ENCODE measurements at places on chromosomes 12 and 14.

GRCh38 chr12:52608826-52609630, 7.8 kb upstream of the KRT72 start:
- DNase-seq = no peak

DNA sequence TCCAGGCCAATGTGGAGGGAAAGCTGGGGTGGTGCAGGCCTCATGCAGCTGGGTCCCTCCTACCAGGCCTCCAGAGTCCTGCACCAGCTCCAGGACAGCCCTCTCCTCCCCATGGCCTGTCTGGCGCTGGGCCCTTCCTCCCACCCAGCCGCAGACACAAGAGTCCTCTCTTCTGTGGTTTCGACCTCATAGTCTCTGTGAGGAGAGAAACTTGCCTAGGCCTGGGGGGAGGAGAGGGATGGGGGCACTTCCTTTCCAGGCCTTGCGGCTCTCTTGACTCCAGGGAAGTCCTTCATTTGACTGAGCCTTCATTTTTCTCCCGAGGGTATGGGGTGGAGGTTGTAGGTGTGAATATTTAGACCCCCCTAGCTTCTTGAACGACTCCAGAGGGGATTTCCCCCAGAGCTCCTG, 2.3 kb downstream of the MMP14 start:
- no peak for DNase-seq

- DNase-seq = no peak
These were observed 15.6 kb upstream of the RNU6-7 start for GRCh38 chr14:32186248-32186647.

DNA sequence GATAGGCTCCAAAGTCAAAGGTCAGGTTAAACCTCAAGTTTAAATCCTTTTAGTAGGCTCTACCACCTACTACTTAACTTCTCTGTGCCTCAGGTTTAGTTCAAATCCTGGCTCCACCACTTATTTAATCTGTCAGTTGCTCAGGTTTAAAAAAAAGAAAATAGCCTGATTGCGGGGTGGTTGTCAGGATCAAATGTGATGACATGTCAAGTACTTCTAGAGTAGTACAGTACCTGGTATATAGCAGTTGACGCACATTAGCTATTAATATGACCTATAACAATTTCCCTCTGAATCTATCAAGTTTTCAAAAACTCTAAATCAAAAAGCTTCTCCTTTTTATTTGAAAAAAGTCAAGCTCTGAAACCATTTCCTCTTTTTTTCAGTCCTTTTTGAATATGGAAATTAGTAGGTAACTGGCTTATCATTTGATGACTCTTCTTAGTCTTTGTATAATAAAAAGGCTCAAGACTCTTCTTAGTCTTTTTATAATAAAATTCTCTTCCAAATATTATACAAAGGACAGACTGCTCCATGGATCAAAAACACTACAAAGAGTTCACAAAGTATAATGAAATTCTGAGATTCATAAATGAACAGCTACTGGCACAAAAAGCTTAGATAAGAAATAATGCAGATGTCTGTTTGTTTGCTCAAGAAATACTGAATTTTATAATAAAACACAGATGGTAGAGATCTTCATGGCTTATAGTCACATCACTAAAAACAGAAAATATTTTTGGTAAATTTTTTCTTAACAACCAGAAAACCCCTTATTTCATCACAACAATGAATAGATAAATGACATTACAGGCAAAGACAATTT, 5.0 kb downstream of the OSBPL8 start:
- DNase-seq = no peak

- no peak for DNase-seq
These were observed 1.4 kb upstream of the GLTP start for GRCh38 chr12:109881752-109882151.

DNA sequence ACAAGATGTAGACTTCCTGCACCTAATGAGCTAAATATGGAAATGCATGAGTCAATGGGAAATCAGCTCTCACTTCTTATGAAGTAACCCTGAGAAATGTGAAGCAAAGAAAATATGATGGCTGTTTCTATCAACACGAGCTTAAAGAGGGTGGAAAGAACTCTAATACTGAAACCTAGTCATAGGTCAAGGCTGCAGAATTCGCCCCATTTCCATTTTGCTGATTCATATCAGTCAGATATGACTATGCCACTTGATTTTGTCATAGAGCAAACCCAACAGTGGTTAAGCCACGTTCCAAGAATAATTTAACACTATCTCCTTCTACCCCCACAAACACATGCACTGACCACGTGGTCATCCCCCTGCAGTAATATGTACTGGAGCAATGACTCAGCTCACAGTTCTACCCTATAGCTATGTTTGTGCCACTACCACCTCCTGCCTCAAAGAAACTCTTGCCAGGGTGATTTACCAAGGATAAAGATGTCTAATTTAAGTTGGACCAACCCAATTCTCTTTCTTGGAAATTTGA, 157.5 kb downstream of the TMTC3 start:
- no peak for DNase-seq

- no peak for DNase-seq
These were observed 31.9 kb downstream of the SLC39A9 start for GRCh38 chr14:69430306-69430939.

DNA sequence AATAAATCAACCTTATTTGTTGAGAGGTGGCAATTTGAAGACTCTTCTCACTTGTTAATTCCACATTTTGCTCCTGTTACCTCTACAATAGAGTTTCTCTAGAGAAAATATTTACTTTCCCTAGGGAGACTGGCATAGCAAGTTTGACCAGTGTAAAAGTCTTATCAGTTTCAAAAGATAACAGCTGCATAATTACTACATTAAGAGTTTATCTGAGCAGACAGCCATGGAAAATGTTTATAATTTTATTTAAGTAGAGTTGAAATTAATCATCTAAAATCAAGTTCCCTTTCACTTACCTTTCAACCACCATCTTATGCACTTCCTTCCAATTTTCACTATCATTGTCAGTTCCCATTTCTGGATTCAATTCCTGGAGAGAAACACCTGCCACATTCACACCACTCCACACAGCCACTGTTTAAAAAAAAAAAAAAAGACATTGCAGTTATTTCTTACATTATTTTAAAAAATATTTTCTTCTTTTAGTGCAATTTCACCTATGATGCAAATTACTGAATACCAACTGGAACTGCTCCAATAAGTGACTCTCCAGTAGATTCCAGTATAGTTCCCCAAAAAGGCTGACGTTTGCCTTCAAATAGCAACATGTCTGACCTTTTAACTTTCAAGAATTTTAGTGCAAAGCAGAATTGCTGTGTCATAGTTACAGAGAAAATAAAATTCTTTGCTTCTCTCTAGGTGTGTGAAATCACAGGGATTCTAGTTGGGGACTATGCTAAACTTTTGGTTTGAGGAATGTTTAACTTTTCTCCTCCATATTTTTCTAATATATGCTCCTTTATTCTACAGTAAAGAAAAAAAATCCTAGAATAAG, 19.4 kb downstream of the LDHB start:
- DNase-seq = no peak

DNA sequence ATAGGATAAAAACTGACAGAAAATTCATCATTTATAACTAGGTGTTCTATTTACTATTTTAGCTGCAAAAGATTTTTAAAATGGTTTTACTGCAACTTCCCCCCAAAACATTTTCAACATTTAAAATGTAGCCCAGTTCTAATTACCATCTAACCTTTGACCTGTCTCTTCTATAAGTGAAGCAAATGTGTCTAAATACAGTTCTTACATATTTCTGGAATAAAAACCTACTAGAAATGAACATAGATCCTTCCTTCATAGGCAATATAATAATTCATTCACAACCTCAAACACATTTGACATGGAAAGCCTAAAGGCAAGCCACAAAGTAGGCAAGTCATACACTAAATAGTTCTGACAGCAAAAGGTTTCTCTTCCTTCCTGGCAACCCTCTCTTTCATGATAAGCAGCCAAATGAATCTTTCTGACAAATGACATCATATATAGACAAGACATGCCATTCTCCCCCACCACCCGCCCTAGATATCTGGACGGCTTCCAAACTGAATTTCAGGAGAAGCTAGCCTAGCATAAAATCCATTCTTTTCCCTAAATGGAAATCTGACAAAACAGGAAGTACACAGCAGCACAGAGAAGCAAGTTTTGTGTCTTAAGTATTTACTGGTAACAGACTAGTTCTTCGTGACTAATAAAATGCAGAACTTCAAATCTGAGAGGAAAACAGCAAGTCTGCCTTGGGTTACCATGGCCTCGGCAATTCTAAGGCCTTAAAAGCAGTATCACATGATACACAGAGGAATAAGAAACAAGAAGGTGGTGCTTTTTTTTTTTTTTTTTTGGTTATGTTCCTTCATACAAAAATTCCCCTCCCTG, 17.2 kb upstream of the ARID4A start:
- DNase-seq = no peak

DNA sequence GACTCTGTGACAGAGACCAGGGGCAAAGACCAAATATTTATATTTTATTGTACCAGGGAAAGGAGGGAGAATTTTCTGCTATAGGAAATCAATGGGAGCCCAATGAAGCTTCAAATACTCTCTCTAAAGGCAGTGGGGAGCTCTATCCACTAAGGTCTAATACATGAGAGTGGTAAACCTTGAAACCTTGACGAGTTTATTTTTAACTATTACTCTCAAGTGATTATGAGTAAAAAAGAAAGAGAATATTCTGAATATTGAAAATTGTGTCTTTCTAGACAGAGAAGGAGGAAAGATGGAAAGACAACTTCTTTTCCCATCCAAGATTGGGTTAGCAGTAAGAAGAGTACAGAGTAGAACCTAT, 1722.1 kb upstream of the SEL1L start:
- DNase-seq = no peak

GRCh38 chr14:105228562-105228961, 19.8 kb upstream of the BTBD6 start:
- DNase-seq = no peak

DNA sequence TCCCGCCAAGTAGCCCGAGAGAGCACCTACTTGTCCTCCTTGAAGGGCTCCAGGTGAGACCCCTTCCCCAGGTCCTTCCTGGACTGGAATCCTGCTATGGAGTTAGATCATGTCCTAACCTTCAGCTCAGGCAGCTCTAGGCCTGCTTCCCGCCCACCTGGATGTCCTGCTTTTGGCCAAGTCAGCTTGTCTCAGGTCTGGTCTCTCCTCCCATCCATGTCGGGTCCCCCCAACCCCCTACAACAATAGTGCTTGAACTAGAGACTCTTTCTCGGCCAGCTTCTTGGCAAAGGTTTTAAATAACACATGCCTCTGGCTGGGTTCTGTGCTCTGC, 3.6 kb downstream of the NAB2 start:
- no peak for DNase-seq

- DNase-seq = no peak
These were observed 134.0 kb downstream of the GPR135 start for GRCh38 chr14:59331217-59331616.

DNA sequence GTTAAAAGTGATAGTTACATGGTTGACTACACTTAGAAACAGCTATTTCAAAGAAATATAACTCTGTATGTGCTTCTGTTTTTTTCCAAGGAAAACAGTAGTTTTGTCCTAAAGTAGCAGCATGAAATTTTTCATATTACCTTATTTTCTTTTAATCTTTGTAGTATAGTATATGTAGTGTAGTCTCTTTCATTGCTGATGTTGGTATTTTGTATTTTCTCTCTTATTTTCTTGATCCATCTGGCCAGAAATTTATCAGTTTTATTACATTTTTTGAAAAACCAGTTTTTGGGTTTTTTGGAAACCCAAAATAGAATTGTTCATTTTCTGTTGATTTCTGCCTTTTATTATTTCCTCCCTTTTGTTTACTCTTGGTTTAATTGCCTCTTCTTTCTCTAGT, 6.4 kb upstream of the RNU6-8 start:
- DNase-seq = no peak

DNA sequence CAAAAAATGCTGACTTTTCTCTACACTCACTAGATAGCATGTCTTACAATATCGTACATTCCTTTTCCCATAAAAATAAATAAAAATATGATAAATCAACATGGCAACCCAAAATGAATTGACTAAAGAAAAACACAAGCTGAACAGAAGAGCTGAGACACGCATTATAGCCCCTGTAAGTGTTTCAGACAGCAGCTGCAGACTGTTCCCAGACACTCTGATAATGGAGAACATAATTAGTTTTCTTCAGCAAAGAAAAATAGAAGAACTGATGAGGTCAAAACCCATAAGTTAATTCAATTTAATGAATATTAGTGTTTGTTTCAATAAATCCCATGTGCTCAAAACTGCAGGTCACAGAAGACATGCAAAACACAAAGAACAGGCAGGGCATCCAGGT, 23.8 kb downstream of the ST8SIA1 start:
- no peak for DNase-seq

DNA sequence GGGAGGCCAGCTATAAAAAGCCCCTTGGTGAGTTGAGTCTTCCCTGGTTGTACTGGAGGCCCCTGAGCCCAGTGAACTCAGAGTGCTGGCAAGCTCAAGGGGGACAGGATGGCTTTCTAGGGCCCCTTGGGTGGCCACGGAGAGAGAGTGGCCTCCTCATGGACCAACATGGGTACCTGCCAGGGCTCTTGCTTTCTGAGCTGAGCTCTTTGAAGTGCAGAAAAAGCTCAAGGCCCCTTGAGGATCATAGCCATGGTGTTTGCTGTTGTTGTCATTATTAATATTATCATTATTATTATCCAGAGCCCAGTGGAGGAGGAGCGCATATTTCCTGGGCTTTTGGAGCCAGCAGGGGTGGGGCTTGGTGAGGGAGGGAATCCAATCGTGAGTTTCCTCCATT, 6.7 kb downstream of the RNFT2 start:
- DNase-seq = no peak

DNA sequence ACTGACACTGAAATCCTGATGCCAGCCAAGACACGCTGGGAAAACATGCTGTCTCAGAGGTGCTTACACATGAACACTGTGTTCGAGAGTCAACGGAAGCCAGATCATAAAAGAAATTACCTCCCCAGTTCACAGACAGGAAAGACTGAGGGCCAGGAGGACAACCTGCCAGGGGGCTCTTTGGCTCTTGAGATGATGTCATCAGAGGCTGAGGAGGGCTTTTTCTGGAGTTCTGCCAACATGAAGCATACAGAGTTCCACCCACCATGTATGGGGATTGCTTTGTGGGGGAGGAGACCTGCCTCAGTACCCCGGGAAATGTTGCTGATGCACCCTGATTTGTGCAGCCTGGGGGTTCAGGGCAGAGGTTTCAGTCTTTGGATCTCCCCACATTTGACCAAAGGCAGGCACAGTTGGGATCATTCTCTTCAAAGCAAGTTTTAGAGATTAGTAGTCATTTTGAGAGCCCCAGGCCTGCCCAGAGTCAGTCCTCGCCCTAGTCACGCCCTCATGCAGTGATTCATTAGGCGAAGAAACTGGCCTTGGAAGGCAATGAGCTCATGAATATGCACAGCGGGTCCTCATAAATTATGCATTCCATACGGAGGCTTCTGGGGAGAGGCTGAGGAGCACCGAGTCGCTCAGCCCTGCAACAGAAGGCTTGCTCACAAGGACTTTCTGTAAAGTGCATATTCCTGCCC, 34.9 kb upstream of the EML1 start:
- DNase-seq = no peak

Data from anterior cingulate cortex (tissue), 58 donors.